Stimulated activated CD4-positive, alpha-beta T cell treated with anti-CD3 and anti-CD28 coated beads, Interleukin-15, amount 100 ng/mL, for 48 hours (primary cell): ENCODE measurements at places on chromosomes 11 and 22.

DNA sequence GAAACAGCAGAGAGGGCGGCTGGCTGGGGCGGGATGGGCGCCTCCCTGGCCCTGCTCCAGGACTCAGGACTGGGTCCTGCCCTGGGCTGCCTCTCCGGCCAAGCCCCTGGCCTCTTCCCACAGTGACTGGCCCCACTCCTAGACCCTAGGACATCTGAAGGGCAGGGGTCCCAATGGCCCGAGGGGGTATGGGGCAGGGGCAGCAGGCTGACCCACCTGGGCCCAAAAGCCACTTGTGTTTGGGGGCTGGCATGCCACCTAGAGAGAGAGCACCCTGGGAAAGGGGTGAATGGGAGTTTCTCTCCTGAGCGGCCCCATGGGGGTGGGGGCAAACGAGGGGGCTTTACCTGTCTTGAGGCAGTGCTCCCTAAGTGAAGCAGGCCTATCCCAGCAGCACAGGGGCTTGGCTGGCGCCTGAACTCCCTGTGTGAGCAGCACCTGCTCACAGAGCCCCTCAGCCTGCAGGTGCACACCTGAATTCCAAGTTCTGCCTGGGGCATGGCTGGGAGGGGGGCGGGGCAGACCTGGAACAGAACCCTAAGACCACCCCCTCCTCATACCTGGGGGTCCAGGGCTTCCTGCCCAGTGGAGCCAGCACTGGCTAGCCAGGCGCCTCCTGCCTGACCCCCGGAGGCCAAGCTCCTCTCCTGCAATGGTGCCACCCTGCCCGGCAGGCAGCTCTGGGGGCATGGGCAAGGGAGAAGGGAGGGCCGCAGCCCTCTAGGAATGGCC lies 16.9 kb downstream of the DUSP8 start:
- no peak for DNase-seq

GRCh38 chr22:17949642-17950473 lies 74.5 kb downstream of the MICAL3 start:
- DNase-seq: no peak

- no peak for DNase-seq
Measured at GRCh38 chr11:44255406-44256071, 54.4 kb downstream of the ALX4 start.

DNA sequence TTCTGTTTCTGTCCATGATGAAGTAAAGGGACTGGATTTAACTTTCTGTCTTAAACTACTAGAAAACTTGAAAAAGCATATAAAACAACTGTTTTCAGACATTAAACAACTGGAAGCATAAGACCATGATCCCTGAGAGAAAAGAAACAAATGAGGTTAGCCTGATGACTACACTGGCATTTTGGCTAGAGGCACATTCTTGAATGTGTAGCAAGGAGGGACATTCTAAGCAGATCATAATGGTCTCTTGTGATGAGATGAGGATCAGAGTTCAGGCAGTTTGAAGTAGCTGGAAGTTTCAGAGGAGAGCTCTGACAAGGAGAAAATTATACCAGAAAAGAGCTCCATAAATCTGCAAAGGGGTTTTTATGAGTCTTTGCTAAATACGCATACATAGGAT lies 75.4 kb downstream of the AASDHPPT start:
- no peak for DNase-seq

DNA sequence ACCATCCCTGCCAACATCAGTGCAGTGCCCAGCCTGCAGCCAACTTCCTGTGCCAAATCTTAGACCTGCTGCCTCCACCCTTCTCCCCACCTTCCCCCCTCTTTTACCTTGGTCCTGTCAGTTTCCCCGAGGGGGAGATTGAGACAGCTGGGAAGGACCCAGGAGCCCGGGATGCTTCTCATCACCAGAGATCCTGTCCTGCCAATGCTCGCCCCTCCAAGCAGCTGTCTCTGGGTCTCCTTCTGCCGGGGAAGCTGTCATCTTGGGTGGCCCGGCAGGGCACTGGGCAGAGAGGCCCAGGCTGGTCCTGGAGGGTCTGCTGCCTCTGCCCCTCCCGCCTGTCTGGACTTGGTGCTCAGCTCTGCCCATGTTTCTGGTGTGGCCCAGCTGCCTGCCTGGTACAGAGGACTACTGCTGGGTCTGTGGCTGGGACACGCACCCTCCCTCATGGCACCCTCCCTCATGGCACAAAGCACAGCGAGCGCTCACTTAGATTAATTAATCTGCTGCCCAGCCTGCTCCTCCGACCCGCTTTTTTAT lies 60.4 kb upstream of the THY1 start:
- no peak for DNase-seq

DNA sequence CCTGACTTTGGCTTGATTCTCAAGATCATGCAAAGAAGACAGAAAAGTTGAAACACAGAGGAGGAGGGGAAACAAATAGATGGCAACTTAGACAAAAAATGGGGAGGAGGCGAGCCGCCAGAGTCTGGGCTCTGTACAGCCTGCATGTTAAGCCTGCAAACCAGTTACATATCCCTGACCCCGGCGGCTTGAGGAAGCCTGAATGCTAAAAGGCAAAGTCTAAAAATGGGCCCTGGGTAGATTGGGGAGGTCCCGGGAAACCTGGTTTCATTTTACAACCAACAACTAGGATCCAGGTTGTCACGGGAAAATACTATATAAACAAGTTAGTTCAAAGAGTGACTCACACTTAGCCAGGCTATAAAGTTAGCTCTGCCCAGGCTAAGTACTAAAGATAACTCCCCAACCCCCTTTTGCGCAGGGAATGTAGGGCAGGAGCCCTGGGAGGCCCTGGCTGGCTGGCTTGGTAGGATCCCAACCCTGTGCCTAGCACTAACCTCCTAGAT lies 18.8 kb upstream of the ZBTB16 start:
- DNase-seq: no peak

DNA sequence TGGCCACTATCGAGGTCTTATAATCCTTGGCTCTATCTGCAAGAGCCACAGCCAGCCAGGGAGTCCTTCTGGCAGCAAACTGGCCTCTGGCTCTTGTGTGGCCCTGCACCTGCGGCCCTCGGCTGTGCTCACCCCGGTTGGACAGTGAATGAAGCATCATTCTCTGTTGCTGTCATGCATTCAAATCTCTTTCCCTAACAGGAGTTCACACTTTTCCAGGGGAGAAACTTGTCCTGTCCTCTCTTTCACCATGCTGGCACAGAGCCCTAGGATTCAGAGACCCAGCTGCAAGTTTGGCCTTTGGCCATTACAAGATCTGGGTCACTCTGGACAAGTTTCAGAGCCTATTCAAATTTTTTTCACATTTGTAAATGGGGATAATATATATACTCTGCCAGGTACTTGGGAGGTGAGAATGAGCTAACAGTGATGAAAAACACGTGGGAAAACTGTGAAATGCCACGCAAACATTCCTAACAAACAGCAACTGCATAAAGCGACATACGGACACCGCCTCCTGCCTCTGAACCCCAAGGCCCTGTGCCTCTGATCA lies 34.2 kb downstream of the TMEM184B start:
- DNase-seq: no peak

DNA sequence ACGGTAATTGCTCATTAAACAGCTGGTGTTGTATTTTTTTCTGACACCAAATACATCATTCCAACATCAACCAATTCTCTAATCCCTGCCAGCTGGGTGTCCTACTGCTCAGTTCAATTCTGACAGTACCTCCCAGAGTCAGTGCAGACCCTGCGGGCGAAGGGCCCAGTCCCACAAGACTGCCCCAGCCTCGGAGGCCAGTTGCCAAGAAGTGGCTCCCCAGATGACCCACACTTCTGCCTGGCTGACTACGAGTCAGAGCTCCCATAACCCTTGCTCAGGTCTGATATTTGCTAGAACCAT lies 147.2 kb downstream of the CTTN start:
- DNase-seq: no peak

DNA sequence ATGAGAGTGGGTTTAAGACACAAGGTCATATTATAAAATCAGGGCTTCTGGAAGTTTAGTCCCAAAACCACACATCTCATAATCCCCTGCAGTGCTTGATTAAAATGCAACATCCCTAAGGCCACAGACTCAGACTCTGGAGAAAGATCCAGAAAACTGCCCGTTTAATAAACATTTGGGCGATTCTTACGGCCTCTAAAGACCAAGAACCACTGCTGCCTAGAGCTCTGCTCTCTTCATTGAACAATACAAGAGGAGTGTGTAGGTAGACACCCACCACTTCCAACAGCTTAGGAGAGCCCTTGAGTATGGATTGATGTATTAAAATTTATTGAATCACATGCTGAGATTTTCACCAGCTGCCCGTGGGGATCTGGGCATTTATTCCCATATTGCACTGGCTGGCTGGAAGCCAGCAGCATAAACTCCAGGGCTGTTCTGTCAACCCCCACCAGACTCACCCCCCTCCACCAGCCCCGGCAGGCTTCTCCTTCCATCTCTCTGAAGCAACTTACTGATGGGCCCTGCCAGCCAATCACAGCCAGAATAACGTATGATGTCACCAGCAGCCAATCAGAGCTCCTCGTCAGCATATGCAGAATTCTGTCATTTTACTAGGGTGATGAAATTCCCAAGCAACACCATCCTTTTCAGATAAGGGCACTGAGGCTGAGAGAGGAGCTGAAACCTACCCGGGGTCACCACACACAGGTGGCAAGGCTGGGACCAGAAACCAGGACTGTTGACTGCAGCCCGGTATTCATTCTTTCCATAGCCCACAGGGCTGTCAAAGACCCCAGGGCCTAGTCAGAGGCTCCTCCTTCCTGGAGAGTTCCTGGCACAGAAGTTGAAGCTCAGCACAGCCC lies 749 bp upstream of the BEST1 start:
- no peak for DNase-seq

GRCh38 chr22:33923033-33923432 lies 2.8 kb upstream of the LARGE1 start:
- no peak for DNase-seq

GRCh38 chr11:34830648-34831047 lies 85.5 kb downstream of the APIP start:
- no peak for DNase-seq

DNA sequence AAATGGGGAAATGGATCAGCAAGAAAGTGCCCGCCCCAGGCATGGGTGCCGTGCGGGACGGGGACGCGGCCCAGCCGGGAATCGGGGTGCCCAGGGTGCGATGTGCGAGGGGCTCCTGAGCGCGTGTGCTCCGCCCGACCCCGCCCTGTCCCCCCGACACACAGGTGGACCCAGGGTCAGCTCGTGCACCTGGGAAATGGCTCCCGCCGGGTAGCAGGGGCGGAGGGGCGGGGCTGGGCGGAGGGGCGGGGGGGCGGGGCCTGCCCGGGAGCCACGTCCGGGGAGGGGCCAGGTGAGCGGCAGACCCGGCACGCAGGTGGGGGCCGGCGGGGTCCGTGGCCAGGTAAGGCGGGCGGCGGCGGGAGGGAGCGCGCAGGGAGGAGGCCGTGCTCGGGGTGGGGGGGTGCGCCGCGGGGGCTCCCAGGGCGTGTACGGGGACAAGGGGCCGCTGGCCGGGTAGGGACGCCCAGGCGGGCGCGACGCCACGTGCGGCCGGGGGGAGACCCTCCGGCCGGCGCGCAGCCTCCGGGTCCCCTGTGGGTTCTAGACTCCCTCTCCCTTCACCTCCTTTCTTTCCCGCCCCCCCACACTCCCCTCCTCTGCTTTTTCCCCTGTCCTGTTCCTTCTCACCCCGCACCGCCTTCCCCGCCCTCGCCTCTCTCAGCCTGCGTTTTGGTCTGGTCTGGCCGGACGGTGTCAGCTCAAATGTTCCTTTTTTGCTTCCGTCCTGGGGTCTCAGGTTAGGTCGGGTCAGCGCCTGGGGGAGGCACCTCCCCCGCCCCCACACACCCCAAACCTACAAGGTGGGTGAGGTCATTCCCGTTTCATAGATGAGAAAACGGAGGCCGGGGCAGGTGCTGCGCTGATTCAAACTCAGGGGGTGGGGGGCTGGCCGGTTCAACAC lies at the start of gene ARHGAP8:
Gene ARHGAP8, plus strand, starts transcription at position 291 of the 904 bp plus-strand sequence. CDS start 33,953 bp downstream, outside the sequence.
- no peak for DNase-seq

DNA sequence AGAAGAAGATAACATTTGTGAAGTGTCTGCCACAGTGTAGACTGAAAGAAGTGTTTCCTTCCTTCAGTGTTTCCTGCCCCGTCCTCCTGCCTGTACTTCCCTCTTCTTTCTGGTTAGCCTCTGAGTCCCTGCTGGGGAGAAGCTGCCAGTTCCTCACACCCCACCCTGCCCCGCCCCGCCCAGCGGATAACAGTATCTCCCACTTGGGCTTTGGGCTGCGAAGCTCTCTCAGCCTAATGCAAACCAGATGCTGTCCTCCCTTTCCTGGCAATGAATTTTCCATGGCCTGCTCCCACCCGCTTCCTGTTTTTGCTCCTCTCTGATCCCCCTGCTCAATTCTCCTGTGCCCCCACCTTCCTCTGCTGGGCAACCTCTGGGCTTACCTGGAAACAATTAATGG lies 5.2 kb upstream of the RAB3IL1 start:
- DNase-seq: no peak

- DNase-seq: no peak
Measured at GRCh38 chr22:38296372-38296771, 20.9 kb downstream of the CSNK1E start.

GRCh38 chr11:64224151-64224890 lies 1.7 kb downstream of the TRPT1 start:
- no peak for DNase-seq

GRCh38 chr11:1197886-1198560 lies 24.8 kb upstream of the MUC5B start:
- no peak for DNase-seq

- peak; percentile 7 for DNase-seq
Measured at GRCh38 chr11:5486421-5486820, 2.1 kb upstream of the OR52D1 start.

GRCh38 chr11:79471071-79471844 lies 30.4 kb upstream of the TENM4 start:
- no peak for DNase-seq
